ENCODE measurements at places on chromosomes 2 and 18.

GRCh38 chr2:109216332-109216731 is 87.3 kb downstream of the SH3RF3 start:
- DNase-seq, result no peak

DNA sequence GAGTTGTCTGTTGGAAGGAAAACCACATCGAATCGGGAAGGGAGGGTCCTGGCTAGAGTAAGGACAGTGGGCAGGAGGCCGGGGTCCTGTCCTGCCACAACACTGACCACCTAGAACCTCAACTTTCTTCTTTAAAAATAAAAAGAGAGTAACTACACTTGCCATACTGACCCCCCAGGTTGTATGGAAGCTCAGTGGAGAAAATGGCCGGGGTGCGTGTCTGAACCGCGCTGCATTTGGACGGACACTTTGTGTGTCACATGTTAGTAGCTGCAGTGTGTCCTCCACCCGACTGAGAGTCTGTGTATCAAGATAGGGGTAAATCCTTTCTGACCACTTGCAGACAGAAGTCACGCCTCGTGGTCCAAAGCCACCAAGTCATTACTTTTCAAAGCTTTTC is 87.0 kb downstream of the GBX2 start:
- DNase-seq, result no peak

DNA sequence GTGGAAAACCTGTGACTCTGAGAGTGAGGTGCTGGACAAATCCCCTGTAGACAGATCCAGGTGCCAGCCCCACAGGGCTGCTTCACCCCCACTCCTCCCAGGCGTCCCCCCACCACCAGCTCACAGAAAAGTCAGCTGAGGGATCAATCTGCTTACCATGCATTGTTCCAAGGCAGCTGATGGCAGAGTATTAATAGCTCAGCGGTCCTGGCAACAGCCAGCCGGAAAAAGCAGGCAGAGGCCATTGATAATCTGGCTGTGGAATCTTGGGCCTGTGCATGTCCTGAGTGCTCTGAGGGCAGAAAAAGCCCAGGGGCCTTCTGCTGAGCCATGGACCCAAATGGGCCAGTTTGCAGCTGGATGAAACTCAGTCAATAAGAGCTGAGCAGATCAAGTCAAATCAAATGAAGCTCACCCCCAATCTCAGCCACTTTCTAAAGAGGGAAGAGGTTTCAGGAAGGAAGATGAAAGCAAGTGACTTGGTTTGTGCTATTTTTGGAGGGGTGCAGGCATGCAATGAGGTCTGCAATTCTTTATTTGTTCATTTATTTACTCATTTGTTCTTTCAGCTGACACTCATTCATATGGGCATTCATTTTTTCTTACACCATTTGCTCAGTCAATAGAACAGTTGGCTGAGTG is 63.4 kb downstream of the GYPC start:
- no peak for DNase-seq

GRCh38 chr18:51154431-51155063 is 42.9 kb downstream of the MEX3C start:
- DNase-seq, result no peak

DNA sequence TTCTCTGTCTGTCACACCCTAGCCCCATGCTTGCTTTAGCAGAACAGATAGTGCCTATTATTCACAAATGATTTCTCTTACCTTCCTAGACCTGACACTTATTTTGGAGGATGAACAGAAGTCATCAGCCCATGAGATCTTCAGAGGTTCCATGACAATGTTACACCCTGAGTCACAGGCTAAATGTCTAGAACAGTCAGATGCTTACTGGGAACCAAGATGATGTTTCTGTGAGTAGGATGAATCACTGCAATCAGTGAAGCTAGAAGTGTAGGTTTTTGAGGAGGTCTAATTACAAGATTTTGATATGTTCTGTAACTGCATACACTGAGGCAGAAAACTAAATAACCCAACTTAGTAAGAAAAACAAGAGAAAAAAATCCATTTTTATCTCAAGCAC is 123.0 kb upstream of the THUMPD2 start:
- peak; percentile 58 for DNase-seq

- DNase-seq, result no peak
These were observed 792.6 kb downstream of the PLCL1 start for GRCh38 chr2:198596985-198597384.

DNA sequence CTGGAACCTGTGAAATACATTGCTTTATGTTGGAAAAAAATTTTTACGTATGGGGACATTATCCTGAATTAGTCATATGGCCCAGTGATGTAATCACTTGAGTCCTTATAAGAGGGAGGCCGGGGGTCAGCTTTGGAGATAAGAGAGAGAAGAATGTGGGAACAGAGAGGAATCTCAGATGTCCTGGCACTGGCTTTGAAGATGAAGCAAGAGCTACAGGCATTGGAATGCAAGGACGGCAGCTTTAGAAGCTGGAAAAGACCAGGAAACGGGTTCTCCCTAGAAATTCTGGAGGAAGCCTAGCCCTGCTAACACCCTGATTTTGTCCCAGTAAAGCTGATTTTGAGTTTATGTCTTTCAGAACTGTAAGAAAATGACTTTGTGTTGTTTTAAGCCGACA is 1129.9 kb upstream of the GYPC start:
- no peak for DNase-seq

DNA sequence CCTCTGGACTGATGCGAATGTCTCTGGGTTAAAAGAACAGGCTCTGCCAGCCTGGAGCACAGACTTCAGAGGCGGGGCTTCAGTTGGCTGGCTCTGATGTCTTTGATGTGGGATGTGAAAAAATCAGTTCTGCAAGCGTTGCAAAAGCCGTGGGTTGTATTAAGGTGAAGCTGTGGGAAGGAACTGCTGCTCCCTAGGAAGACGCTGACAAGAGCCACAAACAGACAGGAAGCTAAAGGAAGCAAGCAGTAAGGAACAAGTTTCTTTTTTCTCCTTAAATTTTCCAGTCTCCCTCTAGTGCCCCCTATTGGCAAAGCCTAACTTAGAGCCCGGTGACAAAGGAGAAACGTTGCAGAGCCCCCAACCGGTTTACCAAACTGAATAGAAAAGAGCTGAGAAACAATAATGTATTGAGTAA is 239.0 kb downstream of the CCDC178 start:
- no peak for DNase-seq

GRCh38 chr18:65768120-65768778 is 17.4 kb downstream of the CDH7 start:
- no peak for DNase-seq

GRCh38 chr2:24304098-24304497 is 56.2 kb downstream of the ITSN2 start:
- DNase-seq, result peak; percentile 87

- no peak for DNase-seq
These were observed 44.0 kb downstream of the COLEC12 start for GRCh38 chr18:456361-457139.

- no peak for DNase-seq
These were observed 57.3 kb downstream of the MTHFD2 start for GRCh38 chr2:74255660-74256213.

- no peak for DNase-seq
These were observed 6.7 kb downstream of the UBE2E3 start for GRCh38 chr2:180987146-180987545.

DNA sequence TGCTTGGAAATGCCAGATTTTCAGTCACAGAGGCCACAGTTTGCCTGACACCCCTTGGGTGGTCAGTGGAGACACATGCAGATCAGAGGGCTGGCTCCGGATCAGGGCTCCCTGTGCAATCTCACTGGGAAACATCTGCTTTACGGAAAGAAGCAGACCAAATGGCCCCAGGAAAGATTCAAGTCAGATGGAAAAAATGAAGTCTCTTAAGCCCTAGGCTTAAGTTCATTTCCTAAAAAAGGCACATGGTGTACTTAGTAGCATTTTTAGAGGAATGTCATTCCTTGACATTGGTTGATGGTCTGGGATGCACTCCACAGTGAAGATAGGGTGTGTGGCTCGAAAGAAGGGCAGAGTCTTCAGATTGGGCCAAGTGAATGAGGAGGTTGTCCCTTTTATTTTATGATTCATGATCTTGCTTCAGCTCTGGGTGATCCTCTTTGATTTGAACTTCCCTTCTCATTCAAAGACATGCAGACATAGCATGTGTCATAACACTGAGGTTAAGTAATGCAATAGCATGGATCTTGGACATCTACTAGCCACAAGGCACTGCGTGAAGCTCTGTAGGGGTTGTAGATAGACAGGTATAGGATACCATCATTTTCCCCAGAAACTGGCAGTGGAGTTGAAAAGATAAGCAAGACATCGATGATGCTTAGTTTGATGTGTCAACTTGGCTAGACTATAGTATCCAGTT is 56.5 kb downstream of the KCNE4 start:
- no peak for DNase-seq

DNA sequence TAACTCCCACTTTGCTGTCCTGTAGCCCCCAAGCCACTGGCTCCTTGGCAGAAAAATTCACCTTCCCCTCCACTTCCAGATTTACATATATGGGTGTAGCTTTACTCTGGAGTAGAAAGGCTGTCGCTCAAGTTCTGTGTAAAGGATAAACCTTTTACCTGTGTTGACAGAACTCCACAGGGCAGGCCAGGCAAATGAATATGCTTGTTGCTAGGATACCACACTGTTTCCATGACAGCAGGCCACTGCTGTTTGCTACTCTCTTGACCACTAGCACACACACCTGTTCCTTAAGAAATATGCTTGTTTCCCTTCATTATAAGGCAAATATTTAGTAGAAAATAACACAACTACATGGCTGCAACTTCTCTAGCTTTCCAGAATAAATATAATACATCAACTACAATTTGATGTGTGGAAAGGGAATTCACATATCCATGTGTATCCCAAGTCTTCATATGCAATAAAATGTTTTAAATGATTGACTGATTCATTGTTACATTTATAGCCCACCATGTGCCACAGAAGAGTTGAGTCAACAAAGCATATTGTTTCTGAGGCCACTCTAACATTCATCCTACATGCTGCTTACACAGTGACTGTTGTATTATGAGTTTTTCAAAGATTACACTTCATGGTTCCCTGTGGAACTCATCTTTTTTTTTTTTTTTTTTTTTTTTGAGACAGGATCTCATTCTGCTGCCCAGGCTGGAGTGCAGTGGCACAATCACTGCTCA is 56.2 kb upstream of the ROCK1 start:
- no peak for DNase-seq

DNA sequence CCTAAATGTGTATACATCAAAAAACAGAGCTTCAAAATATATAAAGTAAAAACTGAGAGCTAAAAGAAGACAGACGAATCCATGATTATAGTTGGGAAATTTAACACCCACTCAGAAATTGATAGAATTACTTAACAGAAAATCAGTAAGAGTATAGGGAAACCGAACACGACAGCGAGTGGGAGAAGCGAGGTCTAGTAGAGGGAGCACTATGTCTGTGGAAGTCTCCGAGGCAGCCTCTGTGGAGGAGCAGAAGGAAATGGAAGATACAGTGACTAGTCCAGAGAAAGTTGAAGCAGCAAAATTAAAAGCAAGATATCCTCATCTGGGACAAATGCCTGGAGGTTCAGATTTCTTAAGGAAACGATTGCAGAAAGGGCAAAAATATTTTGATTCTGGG is 38.8 kb downstream of the NMS start:
- no peak for DNase-seq

DNA sequence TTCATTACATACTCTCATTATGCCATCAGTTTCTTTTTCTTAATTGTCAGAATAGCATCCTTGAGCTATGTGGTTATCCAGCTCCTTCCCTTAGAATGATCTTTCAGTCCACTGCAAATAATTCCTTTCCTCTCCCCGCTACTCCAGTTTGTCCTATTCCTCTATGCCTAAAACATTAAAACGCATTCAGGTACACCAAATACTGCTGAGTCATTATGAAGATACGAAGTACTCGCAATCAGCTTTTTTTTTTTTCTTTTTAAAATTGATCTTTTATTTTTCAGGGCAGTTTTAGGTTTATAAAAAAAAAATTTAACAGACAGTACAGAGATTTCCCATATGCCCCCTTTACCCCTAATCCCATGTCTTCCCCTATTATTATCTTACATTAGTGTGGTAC is 164.8 kb upstream of the TMEM200C start:
- DNase-seq, result no peak

DNA sequence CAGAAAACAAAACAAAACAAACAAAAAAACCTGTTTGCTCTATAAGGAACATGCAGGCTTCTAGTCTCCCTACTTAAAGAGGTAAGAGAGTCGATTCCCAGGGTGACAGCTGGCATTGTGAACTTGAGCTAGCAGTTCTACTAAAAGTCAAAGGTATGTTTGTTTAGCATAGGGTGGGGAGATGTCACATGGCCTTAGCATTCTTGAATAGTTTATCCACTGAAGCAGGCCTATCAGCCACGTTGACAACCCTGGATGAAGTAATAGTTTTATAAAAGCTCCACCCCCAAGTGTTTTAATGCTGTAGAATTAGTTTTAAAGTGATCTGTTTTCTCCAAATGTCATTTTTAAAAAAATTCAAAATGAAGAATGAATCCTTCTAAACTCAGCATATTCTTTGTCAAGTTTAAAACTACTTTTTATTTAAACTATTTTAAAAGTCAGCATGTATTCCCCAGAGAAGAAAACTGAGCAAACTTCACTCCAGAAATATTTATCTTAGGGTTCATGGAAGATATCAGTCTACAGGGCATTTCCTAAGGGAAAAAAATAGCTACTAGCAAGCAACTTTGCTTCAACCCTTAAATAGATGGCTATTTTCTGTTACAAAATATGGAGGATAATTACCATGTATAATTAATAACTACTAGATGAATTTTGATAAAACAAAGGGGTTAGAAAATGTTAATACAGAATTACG is 1.7 kb downstream of the MYOM1 start:
- no peak for DNase-seq

DNA sequence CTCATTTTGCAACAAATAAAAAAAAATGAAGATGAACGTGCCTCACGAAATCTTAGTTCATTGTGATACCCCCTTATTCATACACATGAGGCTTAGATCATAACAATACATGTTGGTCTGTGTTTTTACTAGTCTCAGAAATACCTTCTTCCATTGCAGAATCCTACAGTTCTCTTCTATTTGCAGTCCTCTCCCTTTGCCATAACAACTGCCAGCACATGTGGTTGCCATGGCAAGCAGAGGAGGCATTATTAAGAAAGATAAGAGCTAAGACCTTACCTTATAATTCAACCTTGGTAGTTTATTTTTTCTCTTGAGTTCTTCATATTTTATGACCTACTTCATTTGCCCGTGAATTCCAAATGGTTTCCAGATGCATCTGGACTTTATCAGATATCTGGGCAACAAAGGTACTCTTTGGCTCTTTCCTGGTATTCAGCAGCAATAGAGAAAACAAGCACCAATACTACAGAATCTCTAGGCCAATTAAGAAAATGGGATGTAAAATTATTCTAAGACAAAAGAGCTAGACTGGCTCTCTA is 524.0 kb downstream of the CMPK2 start:
- no peak for DNase-seq

DNA sequence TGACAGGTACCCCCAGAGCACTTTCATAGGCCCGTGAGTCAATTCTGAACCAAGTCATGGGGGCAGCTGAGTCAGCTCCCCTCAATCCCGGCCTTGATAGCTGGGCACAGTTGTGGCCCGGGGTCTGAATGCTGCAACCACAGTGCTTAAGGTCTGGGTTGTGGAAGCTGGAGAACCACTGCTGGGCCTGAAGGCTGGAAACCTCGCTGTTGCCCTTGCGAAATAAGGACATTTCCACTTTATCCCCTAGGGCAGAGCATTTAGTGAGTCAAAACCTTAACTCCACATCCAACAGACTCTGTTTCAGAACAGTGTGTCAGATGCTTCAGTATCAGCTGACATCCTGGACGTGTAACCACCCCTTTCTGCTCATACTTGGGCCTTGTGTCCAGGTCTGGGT is 58.6 kb downstream of the SP110 start:
- DNase-seq, result peak; percentile 26

GRCh38 chr18:56096861-56097260 is 508.9 kb upstream of the TCF4 start:
- DNase-seq, result no peak

Data from GM04503 (cell line).